ENCODE measurements at places on chromosomes 5 and 9.

GRCh38 chr9:22044583-22044982, 35.5 kb upstream of the CDKN2B start:
- DNase-seq = no peak

GRCh38 chr5:134523543-134524271, 1.8 kb upstream of the JADE2 start:
- DNase-seq = no peak

- no peak for DNase-seq
These were observed 16.5 kb upstream of the RARS1 start for GRCh38 chr5:168469816-168470215.

DNA sequence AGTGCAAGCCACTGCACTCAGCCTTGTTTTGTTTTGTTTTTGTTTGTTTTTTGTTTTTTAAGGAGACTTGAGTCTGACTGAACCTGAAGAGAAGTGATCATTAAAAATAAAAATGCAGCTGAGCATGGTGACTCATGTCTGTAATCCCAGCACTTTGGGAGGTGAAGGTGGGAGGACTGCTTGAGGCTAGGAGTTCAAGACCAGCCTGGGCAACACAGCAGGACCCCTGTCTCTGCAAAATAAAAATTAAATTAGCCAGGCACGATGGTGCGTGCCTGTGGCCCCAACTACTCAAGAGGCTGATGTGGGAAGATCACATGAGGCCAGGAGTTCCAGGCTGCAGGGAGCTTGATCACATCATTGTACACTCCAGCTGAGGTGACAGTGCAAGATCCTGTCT, 6.2 kb downstream of the SLC1A1 start:
- no peak for DNase-seq

DNA sequence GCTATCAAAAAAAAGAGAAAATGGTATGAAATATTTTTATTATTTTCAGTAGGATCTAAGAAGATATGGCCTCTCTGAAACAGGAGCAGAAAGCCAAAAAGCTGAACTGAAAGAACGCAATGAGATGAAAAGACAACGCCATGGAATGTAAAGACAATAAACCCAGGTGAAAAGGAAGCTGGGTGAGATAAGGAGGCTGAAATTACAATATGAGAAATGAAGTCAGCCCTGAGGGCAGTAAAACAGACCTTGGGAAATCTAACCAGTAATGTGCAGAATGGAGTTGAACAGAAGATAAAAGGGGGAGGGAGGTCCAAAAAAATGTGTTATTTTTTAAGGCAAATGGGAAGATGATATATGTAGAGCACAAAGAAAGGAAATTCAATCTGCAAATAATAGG, 265.3 kb downstream of the ENC1 start:
- no peak for DNase-seq

DNA sequence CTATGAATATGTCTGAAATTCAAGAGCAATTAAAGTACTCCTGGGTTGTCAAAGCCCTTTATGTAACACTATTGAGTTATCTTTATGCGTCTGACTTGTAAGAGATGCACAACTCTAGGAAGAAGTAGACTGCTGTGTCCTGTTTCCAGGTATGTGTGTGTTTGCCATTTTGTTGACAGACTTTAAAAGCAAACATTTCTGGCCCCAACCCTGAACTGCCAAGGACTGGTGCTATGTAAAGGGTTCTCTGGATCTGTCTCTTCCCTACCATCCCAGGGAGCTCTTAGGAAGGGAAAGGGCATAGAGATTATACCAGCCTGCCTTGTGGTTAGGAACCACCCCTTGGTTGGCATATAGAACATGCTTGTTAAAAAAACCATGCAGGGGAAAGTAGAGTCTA, 12.1 kb downstream of the SLC22A5 start:
- DNase-seq = no peak

- no peak for DNase-seq
These were observed 275.6 kb upstream of the PAPPA start for GRCh38 chr9:115877852-115878438.

- no peak for DNase-seq
These were observed 107.1 kb downstream of the OXCT1 start for GRCh38 chr5:41763081-41763480.

GRCh38 chr5:171953860-171954701, 52.4 kb downstream of the FBXW11 start:
- DNase-seq = no peak

DNA sequence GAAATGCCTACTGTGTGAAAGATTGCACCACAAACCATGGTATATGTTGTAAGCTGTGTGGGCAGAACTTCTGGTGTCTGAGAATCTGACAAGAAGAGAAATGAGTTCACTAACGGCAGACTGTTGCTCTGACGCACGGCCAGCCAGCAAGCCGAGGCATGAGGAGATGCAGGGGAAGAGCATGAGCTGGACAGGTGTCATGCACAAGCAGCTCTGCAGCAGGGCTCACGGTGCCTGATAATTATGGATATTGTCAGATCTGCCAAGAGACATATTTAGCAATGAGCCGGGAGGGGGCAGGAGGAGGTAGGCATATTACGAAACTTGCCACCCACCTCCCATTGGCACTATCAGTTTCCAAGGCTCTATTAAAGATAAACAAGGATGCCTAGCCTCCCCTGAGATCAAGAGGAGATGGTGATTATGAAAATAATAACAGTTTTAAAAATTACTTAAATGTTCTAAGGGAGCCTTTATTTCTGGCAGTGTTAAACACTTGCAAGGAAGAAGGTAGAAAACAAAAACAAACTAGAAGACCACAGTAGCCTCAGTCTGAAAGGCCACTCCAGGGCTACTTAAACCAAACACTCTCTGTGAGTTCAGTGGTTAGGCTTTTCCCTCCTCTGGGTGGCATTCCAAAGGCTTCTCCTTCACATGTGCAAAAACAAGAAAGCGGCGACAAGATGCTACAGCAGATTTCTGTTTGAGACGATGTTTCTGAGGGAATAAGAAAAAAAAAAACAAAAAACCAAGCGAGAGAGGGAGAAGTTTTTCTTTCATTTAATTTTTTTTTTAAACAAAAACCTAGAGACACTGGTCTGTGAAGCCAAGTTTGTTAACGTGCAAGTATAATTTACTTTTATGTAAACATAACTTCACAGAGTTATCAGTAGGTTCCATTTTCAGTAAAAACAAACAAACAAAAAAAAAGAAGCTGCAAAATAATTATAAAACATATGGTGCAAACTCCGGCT, 339.5 kb downstream of the BNC2 start:
- DNase-seq = no peak

- no peak for DNase-seq
These were observed 53.7 kb upstream of the TEX48 start for GRCh38 chr9:114735704-114736103.

- no peak for DNase-seq
These were observed 473.7 kb upstream of the PTGER4 start for GRCh38 chr5:40206030-40206429.

GRCh38 chr5:83312663-83313062, 158.9 kb upstream of the VCAN start:
- no peak for DNase-seq

DNA sequence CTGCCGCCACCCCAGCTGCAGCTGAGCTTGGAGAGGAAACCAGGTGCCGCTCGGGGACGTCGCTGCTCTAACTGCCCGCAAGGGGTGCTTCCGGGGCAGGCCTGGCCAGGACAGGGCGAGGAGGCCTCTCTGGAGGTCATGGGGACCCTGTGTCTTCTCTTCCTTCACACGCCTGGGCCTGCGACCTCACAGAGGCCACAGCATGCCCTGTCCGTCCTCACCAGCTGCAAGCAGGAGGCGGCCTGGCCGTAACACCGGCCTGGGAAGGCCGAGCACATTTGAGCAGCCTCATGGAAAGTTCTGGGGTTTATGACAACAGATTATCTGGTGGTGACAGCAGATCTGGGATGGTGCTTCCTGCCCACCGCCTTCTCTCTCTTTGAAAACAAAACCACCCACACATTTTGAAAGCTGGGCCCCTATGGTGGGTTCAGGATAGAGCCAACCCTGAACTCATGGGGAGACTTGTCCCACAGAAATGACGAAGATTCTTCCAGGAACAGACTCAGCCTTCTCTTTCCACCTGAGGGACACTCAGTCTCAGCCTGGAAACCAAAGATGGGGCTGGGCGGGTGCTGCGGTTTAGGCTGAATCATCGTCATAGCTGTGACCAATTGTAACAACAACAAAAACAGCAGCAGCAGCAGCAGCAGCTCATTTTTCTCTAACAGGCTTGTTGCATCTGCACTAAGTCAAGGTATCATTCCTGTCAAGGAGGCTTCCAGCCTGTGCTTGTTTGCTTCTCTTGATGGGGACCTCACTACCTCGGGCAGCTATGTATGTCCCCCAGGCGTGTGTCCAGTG, 99.6 kb upstream of the RAPGEF1 start:
- no peak for DNase-seq

DNA sequence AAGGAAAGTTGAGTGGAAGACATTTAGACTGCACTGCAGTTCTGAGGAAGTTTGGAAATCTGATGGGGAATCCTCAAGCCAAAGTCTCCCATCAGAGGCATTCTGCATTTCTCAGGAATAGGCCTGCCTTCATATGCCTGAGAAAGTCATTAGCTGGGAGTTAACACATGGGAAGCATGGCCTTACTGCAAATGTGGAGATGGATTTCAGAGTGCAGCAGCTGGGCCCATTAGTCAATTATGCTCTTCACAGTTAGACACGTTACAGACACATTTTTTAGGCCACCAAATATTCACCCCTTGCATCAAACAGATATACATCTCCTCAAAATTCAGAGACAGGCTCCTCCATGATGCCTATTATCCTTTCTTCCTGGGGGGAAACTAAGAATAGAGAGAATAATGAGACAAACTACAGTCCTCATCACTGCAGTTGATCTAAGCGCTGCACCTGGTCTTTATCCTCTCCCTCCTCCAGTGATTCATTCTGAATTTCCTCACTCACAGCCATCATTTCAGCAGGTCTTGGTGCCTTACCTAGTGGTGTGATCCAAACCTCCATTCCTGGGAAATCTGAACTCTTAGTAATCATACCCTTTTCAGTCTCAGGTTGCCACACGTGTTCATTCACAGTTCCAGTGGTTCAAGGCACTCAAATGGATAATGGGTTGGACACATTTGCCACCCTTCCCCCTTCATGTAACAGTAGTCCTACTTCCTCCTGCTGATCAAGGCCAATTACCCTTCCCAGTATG, 47.9 kb upstream of the PPP2CA start:
- DNase-seq = no peak

DNA sequence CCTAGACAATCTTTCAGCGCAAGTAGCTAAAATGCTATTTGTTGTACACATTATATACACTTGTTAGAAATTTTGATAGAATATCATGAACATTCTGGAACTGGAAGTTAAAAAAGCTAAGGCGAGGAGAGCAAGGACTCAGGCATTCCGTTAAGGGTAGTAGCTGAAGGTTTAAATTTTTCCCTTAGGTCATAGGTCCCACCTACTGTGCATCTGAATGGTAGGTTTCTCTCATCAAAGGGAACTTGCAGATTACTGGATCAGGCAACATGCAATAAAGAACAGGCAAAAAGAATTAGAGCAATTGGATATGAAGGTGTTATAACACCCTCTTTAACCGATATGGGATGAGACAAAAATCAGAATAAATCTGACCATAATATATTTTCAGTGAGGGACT, 32.8 kb downstream of the TMEM161B start:
- no peak for DNase-seq

GRCh38 chr5:138565100-138565821, 9.9 kb downstream of the HSPA9 start:
- no peak for DNase-seq

DNA sequence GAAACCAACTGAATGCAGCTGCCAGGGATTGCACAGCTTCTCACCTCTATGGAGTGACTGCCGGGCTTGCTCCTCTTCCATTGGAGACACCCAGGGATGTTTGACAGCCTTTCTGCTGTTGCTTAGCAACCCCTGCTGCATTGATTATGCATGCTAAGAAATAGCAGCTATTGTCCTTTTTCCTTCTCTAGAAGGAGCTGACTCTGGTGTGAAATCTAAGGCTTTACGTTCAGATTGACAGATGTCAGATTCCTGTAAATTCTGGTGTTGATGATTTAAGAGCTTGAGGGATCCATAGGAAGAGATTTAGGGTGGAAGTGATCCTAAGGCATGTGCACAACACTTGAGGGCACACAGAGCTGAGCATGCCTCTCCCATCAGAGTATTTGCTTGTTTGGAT, 267.7 kb downstream of the NTRK2 start:
- DNase-seq = no peak

DNA sequence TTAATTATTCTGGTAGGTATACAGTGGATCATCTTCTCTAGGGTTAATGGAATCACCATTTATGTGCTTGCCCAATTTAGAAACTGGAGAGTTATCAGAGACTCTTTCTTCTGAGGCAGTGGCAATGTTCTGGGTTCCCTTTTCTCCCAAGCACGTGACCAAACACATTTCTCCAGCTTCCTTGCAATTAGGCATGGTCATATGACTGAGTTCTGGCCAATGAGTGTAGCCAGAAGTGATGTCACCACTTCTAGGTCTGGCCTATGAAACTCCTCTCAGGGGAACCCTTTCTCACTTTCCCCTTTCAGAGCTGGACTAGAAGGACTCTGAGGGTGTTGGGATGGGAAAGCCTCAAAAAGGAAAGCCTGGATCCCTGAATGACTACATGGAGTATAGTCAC, 172.0 kb downstream of the NSG2 start:
- no peak for DNase-seq

DNA sequence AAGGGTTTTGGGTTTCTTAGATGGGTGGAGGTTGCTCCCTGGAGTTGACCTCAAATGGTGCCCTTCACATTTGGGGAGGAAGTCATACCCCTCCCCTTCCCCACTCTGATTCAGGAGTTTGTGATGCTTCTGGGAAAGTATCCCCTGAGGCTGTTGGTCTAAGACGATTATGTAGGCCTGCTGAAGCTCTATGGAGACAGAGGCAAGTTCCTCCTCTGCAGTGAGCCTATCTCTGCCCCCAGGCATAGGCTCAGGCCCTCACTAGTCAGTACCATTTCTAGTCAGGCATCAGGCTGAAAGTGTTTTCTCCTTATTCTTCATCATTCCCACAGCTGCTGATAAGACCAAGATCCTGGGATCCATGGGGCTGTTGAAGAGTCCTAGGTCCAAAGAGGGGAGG, 271.6 kb upstream of the NUDT12 start:
- DNase-seq = no peak

DNA sequence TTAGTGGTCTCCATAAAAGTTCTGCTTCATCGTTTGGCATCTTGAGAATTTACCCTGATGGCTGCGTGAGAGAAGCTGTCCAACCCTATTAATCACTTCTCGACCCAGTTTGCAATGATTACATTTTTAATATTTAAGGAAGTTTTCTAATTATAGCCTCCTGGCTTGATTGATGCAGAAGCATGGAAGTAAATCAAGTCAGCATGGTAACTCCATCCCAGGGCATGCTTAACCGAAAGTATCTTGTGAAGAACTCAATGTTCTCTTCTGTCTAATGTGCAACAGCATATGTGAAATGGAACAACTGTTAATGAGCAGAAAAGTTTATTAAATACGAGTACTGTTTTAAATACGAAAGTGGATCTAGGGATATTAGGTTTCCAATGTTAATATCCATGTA, 278.9 kb upstream of the CD180 start:
- no peak for DNase-seq

DNA sequence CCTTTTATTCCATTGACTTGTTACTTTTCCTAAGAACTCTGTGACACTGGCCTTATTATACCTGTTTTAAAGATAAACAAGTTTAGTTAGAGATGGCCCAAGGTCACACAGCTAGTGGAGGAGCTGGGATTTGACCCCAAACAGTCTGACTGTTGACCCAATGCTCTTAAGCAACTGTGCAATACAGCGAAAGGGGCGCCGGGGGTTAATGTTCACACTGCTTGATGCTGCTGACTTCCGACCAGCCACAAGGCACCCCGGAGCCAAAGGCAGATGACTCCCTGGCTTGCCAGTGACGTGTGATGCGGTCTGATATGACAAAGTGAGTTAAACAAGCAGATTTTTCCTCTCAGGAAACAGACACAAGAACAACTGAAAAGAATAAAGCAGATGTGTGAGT, 23.9 kb downstream of the PIK3R1 start:
- DNase-seq = peak; percentile 95
